ENCODE measurements at places on chromosomes 16 and 17. TPM values are rescaled to one million over a fixed set of nuclear protein-coding genes. Genes with fewer than 3 reads are reported as not detected.

DNA sequence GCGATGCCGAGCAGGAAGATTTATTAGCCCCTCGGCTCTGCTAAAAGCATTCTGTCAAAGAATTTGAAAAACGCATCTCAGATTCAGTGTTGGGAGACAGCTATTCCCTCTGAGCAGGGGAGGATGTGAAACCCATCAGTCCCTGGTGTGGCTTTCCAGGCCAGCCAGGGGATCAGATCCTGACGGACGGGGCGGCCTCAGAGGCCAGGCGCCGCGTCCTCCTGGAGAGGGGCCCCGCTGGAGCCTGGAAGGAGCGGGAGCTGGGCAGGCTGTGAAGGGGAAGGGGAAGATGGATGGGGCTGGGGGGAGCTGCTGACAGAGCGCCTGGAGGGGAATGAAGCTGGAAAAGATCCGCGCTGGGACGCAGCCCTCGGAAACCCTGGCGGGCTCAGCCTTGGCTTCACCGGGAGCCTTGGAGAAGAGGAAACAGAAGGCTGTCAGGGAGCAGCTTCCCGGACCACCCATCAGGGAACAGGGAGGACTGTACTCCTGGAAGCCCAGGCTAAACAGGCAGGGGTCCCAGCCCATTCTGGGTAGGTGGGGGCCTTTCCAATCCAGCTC lies 358.0 kb downstream of the C16orf95 start:
- H3K4me3 ChIP-seq: no peak overlapping the region
- peaks cover 9% of the 10 kb centered on the region for H3K4me1 ChIP-seq
- H3K27me3 ChIP-seq: no peaks in the 10 kb centered on the region
- DNase-seq: no peak
- no peaks in the 10 kb centered on the region for H3K36me3 ChIP-seq

DNA sequence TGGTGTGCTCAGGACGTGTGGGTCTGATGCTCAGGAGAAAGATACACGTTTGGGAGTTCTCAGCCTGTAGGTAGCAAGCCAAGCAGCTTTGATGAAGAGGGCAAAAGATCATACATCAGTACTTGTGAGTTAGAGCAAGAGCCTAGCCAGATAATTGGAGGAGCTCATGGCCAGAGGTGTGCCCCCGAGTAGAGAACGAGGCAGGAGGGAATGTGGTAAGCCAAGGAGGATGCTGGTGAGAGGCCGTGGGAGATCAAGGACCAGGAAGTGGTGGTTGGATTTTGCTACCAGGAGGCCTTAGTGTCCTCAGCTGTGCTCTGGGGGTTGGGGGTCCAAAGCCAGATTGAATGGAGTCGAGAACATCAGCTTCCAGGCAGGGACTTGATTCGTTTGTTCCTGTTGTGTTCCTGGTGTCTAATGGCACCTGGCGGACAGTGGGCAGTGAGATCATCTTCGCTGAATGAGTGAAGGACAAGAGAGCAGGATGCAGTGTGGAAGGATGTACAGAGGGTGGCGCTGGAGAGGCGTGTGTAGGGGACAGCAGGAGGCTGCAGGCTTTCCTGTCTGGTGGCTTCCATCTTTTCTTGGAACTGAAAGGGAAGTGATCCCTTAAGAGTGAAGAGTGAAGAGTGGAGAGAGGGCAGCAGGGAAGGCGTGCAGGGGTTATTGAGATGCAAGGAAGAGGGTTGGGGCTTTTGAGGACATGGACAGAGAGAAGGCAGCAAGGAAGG lies 11.6 kb downstream of the FBXL19 start:
- no peaks in the 10 kb centered on the region for H3K4me1 ChIP-seq
- DNase-seq: peak; percentile 49
- no peaks in the 10 kb centered on the region for H3K27me3 ChIP-seq
- H3K4me3 ChIP-seq: no peak overlapping the region
- peaks cover 10% of the 10 kb centered on the region for H3K36me3 ChIP-seq

- no peak overlapping the region for H3K4me3 ChIP-seq
- H3K36me3 ChIP-seq: peaks cover 7% of the 10 kb centered on the region
- no peaks in the 10 kb centered on the region for H3K4me1 ChIP-seq
- no peak overlapping the region for H3K27ac ChIP-seq
Measured at GRCh38 chr17:7192271-7192937, 13.2 kb upstream of the ASGR1 start.

DNA sequence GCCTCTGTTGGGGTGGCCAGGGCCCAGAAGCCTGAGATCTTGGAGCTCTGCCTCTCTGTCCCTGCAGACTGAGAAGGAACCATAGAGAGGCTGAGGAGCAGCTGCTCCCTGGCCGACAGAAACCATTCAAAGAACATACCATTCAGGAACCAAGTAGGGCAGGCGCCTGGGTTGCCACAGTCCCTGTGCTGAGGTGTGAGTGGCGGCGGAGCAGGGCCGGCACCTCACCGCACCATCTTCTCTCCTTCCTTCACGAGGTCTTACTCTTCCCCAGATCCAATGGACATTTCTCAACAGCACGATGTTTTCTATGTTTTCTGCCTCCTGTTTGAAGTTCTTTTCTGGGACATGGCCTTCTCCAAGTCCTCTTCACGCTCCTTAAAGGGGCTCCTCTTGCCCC lies 22.8 kb upstream of the ALOX15 start:
- H3K36me3 ChIP-seq: no peaks in the 10 kb centered on the region
- no peaks in the 10 kb centered on the region for H3K4me1 ChIP-seq
- H3K27me3 ChIP-seq: no peaks in the 10 kb centered on the region
- no peak overlapping the region for H3K27ac ChIP-seq
- no peak for DNase-seq

- H3K27ac ChIP-seq: peak overlapping the region; percentile 66
- no peak for DNase-seq
- H3K4me3 ChIP-seq: no peak overlapping the region
- peaks cover 3% of the 10 kb centered on the region for H3K4me1 ChIP-seq
- no peaks in the 10 kb centered on the region for H3K27me3 ChIP-seq
Measured at GRCh38 chr16:81716478-81717225, 62.4 kb upstream of the PLCG2 start.

KRT40 gene
- not detected for total RNA-seq

DNA sequence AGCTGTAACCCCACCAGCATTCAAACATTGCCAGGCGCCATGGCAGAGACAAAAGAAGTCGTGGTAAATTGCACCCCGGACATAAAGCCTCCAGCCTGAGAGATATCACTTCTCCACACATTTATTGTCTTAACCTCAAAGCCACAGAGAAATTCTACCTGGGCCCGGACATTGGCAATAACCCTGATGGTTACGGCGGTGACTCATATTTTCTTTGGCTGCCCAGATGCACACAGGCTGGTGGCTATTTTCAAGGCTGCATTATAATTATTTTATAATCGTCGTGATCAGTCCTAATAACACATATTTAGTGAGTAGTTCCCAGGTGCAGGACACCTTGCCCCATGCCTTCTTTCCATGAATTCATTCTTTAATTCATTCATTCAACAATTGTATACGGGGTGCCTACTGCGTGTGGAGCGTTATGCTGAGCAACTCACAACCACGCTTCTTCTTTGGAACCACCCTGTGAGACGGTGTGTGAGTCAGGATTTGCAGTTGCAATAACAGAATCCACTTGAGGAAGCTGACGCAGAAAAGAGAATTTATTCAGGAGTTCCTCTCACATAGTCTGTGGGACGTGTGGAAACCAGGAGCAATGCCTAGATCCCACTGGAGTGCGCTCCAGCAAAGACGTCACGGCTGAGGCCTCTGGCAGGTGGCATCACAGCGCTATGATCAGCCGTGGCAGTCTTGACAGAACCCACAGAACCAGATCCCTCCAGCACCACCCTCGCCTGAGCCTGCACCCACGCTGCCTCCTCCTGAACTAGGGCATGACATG lies 245.7 kb downstream of the FOXL1 start:
- H3K36me3 ChIP-seq: no peaks in the 10 kb centered on the region
- H3K4me1 ChIP-seq: no peaks in the 10 kb centered on the region
- H3K27me3 ChIP-seq: peaks cover 5% of the 10 kb centered on the region
- H3K27ac ChIP-seq: no peak overlapping the region
- no peak for DNase-seq
- no peak overlapping the region for H3K4me3 ChIP-seq

TMC6 gene
- total RNA-seq: 847 TPM

- H3K27ac ChIP-seq: no peak overlapping the region
- no peaks in the 10 kb centered on the region for H3K36me3 ChIP-seq
- no peaks in the 10 kb centered on the region for H3K4me1 ChIP-seq
- no peak overlapping the region for H3K4me3 ChIP-seq
Measured at GRCh38 chr16:65532258-65532657, 410.4 kb upstream of the CDH11 start.

RTN4RL1 gene
- 1.1 TPM for total RNA-seq

DNA sequence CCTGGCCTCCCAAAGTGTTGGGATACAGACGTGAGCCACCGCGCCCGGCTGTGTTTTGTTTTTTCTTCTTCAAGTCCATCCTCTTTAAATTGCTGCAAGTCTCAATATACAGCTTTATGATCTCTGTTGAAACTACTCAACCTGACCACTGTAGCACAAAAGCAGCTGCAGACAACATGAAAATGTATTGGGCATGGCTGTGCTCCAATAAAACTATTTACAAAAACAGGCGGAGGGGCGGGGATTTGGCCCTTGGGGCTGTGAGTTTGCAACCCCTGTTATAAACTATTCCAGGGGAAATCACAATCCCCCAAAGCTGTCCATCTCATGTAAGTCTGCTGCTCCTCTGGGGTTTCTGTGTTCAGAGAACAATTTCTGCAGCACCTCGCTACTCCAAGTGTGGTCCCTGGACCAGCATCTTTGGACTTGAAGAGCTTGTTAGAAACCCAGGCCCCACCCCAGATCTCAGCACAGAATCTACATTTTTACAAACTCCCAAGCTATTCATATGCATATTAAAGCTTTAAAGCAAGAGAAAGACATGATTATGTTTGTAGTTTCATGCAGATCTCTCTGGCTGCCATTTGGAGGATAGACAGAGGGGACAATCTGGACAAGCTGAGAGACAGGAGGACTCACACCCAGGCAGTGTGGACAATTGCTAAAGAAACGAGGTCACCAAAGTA lies 33.6 kb downstream of the TEKT5 start:
- DNase-seq: no peak
- no peaks in the 10 kb centered on the region for H3K4me1 ChIP-seq
- no peaks in the 10 kb centered on the region for H3K36me3 ChIP-seq
- no peak overlapping the region for H3K27ac ChIP-seq

RUNDC3A gene
- not detected for total RNA-seq

DNA sequence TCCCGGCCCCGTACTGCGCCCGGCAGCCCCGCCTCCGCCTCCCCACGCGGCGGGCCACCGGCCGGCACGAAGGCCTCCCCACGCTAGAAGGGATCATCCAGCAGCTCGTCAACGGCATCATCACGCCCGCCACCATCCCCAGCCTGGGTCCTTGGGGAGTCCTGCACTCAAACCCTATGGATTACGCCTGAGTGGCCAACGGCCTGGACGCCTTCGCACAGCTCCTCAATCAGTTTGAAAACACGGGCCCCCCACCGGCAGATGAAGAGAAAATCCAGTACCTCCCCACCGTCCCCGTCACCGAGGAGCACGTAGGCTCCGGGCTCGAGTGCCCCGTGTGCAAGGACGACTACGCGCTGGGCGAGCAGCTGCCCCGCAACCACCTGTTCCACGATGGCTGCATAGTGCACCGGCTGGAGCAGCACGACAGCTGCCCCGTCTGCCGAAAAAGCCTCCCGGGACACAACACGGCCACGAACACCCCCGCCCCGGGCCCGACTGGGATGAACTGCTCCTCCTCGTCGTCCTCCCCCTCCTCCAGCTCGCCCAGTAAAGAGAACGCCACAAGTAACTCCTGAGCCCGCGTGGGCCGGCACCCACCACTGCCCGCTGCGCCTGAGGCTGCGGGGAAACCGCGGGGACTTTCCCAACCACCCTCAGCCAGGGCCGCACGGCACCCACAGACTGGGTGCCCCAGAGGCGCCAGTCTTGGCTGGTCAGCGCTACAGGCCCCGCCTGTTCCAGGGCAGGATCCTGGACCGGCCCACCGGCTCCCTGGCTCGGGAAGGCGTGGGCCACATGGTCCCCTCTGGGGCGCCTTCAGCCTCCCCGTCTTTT lies 39.0 kb upstream of the AKAP1 start:
- no peak for DNase-seq
- peak overlapping the region; percentile 18 for H3K4me3 ChIP-seq
- H3K27me3 ChIP-seq: peaks cover 68% of the 10 kb centered on the region
- H3K36me3 ChIP-seq: no peaks in the 10 kb centered on the region
- H3K4me1 ChIP-seq: peaks cover 17% of the 10 kb centered on the region
- no peak overlapping the region for H3K27ac ChIP-seq

GRCh38 chr17:58294034-58294433 lies 13.3 kb upstream of the MPO start:
- no peaks in the 10 kb centered on the region for H3K36me3 ChIP-seq
- no peak overlapping the region for H3K27ac ChIP-seq
- DNase-seq: no peak

GRCh38 chr16:30996324-30996984 lies 11.4 kb downstream of the HSD3B7 start:
- no peaks in the 10 kb centered on the region for H3K27me3 ChIP-seq
- H3K4me3 ChIP-seq: no peak overlapping the region
- no peaks in the 10 kb centered on the region for H3K36me3 ChIP-seq
- DNase-seq: no peak

- peak overlapping the region; percentile 79 for H3K27ac ChIP-seq
- DNase-seq: no peak
- H3K36me3 ChIP-seq: no peaks in the 10 kb centered on the region
- H3K4me3 ChIP-seq: peak overlapping the region; percentile 72
- peaks cover 57% of the 10 kb centered on the region for H3K4me1 ChIP-seq
Measured at GRCh38 chr16:88453611-88454522, 787 bp downstream of the ZFPM1 start.

- no peak for DNase-seq
- no peaks in the 10 kb centered on the region for H3K27me3 ChIP-seq
- H3K4me1 ChIP-seq: no peaks in the 10 kb centered on the region
- peaks cover 11% of the 10 kb centered on the region for H3K36me3 ChIP-seq
- H3K4me3 ChIP-seq: no peak overlapping the region
Measured at GRCh38 chr17:45288825-45289224, 26.9 kb upstream of the SPATA32 start.

NPIPB6 gene
- 0.79 TPM for total RNA-seq

- H3K27me3 ChIP-seq: no peaks in the 10 kb centered on the region
- H3K36me3 ChIP-seq: peaks cover 4% of the 10 kb centered on the region
- no peaks in the 10 kb centered on the region for H3K4me1 ChIP-seq
- H3K4me3 ChIP-seq: no peak overlapping the region
- no peak overlapping the region for H3K27ac ChIP-seq
- no peak for DNase-seq
Measured at GRCh38 chr16:81651758-81652718, 127.1 kb upstream of the PLCG2 start.

RPAIN gene
- total RNA-seq: 61.5 TPM
